ENCODE measurements at places on chromosomes 5 and 9.

DNA sequence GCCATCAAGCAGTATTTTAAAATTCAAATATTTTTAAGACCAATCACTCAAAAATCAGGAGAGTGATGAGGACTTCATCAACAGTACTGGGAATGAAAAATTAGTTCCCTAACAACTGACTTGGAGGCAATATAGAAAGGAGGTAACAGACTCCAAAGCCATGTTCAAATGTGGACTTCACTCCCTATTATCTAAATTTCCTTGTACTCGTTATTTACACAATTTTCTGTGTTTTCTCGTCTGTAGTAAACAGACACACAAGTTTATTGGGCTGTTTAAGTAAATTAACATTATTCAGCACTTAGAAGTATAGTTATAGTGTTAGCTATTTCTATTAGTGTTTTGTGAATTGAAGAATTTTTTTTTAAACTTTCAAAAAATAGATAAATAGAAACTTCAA, 159.5 kb upstream of the FTMT start:
- DNase-seq, result no peak

DNA sequence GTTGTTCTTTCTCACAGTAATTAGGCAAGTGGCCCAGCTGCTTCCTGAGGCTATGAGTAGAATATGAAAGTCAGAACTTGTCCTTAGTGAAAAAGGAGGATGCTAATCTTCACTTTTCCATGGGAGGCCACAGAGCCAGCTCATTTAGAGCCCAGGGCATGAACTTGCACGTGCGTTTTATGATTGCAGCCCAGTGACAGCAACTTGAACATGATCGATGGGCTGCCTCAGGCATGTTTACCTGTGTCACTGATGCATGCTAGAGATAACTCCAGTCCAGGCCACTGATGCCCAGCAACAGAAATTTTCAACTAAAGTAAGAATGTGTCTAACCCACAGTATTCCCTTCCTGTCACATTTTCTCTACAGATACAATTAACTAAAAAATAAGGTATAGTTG, 179.3 kb downstream of the CTNND2 start:
- DNase-seq, result no peak

- DNase-seq, result no peak
Observed at GRCh38 chr9:4997196-4997595, 12.1 kb downstream of the JAK2 start.

GRCh38 chr9:79403495-79403894, 168.3 kb upstream of the TLE4 start:
- no peak for DNase-seq

DNA sequence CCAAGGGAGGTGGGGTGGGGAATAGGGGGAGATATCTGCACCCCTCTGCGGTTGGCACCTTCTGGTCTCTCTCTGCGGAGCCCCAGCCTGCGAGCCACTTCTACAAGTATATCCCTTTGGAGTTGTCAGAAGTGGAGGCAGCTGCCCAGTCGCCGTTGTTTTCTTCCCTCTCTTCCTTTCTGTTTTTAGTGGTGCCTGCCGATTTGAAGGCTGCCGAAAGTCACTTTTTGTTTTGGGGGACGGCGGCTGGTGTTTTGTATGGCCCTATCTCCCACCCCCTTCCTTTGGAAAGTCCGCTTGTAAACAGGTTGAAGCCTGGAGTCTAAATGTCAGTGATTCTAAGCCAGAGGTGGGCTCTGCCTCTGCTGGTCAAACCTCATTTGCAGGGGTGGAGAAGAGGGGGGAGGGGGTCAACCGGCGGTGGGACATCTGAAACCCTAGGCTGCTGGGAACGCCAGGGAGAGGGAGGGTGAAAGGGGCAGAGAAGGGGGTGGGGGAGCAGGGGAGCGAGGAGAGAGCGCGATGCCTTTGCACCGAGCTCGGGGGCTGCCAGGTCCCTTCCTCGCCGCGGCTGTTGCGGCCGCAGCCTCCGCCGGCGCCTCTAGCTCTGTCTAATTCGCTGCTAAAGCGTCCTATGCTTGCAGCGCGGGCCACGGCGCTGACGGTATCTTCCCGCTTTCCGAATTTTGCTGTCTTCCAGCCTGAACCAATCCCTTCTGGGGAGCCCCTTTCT, at the start of gene FGF10:
FGF10 (minus strand) TSS at position 331 of the 733 bp plus-strand sequence. CDS start 738 bp downstream, outside the sequence.
- no peak for DNase-seq

DNA sequence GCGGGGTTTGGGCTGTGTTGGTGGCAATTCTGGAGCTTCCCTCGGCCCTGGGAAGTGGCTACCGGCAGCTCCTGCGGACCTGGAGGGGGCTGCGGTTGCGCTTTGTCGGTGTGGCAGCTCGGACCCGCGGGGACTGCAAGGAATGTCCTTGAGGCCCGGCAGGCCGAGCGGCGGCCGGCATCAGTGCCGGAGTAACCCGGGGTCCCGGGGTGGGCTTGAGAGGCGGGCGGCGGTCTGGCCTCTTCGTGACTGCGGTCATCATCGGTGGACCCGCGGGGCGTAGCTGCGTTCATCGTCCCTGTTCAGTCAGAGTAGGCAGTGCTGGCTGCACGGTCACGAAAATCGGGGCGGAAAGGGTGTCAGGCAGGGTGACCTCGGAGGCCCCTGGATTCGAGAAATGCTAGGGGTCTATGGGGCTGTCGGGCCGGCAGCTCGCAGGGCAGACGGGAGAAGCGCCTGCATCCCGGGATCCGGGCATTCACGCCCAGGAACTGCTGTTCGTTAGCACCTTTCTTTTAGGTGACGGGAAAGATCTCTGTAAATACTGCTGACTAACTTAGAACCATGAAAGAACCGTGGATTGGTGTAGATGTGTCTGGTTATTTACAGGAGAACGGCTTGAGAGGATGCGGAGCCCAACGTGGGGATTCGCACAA, 474 bp downstream of the HMGCR start:
- DNase-seq, result no peak

DNA sequence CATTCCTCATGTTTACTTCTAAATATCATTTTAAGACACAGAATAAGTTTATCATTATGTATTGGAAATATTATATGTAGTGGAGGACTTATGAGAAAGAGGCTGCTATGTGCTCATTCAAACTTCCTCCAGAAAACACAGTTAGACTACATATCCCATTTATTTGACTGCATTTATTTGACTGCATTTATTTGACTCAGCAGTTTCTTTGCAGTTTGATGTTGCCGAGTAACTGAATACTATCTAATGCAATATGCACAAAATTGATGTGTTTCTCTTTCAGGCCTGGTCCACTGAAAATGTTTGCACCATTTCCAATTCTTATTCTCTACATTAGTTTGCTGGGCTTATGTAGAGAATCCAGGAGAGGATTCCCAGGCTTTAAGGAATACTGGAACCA, 89.9 kb upstream of the FBN2 start:
- no peak for DNase-seq

DNA sequence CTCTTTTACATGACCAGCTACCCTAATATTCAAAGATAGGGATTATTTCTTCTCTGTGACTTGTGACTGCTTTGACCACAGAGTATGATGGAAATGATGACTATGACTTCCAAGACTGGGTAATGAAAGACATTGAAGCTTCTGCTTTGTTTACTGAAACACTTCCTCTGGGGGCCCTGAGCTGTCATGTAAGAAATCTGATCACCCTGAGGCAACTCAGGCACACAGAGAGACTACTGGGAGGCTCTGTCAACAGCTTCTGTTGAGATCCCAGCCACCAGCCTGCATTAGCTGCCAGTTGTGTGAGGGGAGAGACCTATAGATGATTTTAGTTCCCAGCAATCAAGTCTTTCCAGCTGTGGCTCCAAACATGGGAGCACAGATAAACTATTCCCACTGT, 76.5 kb downstream of the KCTD16 start:
- DNase-seq, result no peak

DNA sequence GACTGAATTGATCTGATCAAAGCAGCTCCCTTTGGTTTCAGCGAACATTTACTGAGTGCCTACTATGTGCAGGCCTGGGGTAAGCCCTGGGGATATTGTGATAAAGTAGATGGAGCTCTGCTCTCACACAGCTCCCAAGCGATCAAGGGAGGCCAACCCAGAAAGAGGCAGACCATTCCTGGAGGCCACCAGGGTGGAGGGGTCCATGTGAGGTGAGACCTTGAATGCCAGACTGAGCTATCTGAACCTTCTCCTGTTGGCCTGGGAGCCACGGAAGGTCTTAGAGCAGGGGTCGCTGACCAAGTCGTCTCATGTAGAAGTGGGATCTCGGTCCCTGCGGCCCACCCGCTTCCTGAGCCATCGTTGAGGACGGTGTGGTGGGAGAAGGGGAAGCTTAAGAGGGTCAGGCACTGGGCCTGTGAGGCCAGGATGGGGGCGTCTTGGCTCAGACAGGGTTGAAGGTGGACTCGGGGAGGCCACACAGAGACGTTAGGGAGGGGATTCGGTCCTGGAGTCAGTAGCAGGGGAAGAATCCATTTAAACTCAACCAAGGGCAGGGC, 62.2 kb upstream of the IL17B start:
- no peak for DNase-seq

DNA sequence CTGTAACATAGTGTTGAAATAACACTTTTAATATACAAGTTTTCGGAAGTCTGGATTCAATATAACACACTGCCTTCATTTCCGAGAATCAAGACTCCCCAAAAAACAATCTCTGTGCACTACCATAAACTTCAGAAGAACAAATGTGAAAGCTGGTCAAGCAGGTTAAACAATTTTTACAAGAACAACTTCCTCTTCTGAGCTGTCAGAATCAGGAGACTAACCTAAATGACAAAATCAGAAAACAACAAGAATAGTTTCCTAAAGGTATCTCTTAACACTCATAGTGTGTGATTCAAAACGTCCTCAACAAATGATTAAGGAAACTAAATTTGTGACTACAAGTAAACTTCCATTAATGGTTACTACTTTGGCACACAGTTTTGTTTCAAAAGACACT, 11.6 kb downstream of the C9orf72 start:
- DNase-seq, result no peak

GRCh38 chr9:121267689-121268597, at the start of gene GSN:
Gene GSN, plus strand, starts transcription at chr9:121268162. Its CDS starts 33,810 bp downstream, at chr9:121301972.
- DNase-seq, result no peak

DNA sequence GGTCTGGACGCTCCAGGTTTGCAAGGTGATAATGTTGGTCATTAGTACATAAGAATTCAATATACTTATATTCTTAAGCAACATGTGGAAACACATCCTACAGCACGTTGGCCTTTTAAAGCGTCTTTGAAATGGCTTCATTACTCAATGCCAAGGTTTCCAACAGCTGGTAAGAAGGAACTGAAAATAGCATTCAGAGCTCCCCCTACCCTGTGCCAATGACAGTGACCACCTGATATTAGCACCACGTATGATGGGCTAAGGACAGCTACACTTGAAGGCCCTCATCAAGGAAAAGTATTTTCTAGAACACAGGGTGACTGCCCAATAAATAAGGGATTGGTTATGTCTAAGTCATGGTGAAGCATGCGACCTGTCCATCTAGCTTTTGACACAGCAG, 9.9 kb downstream of the ZNF622 start:
- no peak for DNase-seq

DNA sequence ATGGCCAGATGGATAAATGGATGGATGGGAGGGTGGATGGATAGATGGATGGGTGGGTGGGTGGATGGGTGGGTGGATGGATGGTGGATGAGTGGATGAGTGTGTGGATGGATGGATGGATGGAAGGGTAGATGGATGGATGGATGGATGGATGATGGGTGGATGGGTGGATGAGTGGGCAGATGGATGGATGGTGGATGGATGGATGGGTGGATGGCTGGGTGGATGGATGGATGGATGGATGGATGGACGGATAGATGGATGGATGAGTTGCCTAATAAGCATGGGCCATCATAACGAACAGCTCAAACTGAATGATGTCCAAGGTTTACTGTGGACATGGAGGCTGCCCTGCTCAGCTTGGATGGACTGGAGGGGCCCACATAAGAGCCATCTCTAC, 89.8 kb upstream of the SMIM23 start:
- no peak for DNase-seq

DNA sequence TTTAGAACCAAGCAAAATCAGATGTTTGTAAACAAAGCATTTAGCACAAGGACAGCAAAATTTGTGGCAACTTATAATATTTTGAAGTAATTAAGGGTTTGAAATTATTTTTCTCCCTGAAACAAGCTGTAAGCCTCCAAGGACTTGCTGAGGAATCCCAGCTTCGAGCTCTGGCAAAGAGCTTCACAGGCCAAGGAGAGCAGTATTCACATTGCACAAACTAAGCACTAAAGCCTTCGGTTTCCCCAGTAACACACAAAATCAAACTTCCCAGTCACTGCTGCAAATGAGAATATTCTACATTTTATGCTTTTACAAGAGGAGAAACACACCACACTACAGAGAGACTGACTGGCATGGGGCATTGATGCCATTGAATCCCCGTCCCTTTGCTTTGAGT, 101.9 kb downstream of the WDR41 start:
- no peak for DNase-seq

GRCh38 chr9:29176231-29176630, 1603.0 kb upstream of the C9orf72 start:
- DNase-seq, result no peak

- DNase-seq, result no peak
Observed at GRCh38 chr5:131356619-131357018, 92.8 kb downstream of the CDC42SE2 start.

DNA sequence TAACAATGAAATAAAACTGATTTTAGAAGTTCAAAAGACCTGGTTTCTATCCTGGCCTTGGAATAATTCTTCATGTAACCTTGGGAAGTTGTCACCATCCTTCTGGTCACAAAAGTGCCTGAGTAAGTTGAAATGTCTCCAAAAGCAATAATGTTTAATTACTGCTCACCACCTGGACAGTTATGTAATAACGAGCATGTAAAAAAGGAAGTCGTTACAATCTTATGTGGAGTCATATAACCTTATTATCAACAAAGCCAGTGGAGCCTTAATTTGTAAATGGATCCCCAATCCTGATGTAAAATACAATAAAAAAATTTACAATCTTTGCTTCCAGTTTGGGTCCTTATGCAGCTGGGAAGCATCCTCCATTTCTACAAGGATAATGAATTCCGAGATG, 64.2 kb upstream of the GPR151 start:
- no peak for DNase-seq

DNA sequence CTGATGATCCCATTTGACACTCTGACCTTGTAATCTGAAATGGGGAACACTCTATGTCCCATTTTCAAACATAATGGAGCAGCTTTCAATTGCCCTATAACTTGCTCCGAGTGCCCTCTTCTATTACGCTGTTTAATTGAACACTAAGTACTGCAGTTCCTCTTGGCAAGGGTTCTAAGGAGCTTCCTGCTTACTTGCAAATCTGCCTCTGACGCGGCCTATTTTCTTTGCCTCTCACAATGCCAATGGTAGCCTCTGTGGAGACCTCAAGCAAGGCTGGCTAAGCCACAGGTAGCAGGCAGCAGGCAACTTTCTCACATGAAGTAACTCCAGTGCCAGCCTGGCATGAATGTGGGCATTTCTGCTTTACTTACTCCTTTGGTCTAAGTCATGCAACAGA, 443.4 kb upstream of the TRPC7 start:
- no peak for DNase-seq

DNA sequence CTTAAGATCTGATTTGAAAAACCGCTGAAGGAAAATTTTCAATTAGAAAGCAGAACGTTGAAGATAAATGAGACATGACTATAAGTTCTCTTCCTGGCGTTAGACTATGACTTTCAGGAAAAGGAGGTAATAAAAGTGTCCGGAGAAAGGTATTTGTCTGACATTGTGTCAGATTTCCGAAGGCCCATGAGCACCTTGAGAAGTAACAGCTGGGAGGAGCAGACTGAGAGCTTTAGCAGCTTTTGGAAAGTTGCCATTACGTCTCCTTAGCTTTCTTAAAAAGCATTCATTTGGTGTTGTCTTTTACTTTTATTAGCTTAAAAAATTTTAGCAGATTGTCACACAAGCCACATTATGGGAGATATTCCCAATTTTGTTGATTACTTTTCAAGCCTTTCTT, 363.5 kb downstream of the NDUFS4 start:
- DNase-seq, result no peak
